ENCODE measurements at places on chromosomes 1 and 21.

DNA sequence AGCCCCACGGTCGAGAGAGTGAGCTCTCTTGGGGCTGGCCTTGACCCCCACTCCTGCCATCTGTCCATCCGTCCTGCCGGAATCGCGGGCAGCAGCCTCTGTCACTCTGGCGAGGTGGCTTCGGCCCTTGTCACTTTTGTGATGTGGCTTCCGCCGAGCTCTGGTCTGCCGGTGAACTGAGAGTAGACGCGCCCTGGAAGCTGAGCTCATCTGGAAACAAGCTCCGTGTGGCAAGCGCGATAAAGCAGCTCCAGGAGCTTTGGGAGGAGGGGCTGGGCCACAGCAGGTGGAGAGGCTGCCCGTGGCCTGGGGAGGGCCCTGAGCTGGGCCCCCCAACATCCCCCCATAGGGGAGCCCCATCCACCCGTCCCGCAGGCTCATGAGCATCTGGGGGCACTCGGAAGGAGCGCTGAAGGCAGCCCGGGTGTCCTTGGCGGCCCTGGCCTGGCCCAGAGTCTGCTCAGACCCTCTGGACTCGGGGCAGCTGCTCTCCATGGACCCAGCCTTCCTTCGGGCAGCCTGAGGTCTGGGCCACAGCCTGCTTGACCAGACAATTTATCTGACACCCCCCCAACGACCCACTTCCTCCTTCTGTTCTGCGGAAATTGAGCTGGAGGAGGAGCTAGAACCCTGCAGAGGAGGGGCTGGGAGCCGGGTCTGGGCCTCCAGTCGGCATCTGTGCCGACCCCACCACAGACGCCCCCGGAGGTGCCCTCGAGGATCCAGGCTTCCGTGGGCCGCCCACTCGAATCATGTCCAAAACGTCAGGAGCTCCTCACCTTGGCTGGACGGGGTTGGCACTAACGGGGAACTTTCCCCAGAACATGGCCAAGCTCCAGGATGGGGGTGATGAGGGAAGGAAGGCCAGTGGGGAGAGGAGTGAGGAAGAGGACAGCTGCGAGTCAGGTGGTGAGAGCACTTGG lies 59.1 kb downstream of the SLC19A1 start:
- DNase-seq, result no peak

- DNase-seq, result no peak
Observed at GRCh38 chr1:53556657-53557227, 97.5 kb downstream of the DMRTB1 start.

GRCh38 chr1:116514708-116515525 lies 55.9 kb downstream of the CD58 start:
- DNase-seq, result peak; percentile 41

DNA sequence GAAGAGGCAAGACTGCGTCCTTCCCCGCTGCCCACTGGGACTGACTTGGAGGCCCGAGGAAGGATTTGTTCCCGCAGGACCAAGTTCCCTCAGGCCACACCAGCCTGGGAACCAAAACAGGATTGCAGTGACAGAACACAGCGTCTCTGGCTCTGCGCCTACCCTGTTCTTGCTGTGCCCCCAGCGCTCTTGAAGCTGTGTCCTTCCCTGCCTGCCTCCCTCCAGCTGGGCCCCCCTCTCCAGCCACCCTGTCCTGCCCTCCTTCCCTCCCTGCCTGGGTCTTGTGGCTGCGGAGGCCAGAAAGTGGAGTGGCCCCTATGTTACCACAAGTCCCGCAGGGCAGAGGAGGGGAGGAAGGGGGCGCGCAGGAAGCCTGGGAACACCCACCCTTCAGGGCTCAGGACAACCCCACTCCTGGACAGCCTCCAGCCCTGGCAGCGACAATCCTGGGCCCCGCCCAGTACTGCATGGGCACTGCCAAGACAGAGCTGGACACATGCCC lies 164.9 kb downstream of the DYRK1A start:
- DNase-seq, result no peak

- no peak for DNase-seq
Observed at GRCh38 chr1:107990606-107991005, 25.6 kb upstream of the VAV3 start.

DNA sequence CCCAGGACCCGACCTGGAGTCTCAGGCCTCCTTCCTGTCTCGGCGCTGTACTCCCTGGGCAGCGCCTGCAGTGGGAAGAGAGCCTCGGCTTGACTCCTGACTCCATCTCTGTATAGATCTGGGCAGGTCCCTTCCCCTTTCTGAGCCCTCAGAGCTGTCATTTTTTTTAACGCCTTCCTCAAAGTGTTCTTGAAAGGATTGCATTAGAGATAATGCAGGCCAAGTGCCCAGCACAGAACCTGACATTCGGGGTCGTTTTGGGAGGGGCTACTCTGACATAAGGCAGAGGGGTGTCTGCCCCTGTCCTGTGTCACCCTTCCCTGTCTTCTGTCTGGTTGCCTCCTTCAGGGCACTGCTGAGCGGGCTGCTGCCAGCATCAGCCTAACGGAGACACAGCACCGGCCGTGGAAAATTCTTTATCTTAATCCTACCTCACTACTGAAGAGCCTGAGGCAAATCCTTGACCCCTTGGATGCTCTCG lies 271.6 kb downstream of the TRABD2B start:
- no peak for DNase-seq

DNA sequence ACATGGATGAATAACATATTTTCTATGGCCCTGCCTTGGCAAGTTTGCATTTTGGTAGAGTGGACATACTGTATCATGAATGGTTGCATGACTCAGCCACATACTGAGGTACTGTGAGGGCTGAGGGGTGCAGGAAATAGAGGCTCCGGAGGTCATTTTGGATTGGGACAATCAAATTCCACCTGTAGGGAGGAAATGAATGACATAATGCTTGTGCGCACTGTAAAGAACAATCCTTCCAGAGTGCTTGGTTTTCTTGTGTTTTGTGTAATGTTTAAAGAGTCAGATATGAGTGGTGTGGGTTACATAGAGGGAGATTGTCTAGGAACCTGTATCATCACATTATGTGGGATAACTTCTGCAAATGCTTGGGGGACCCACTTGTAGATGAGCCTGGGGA lies 329.9 kb upstream of the PROX1 start:
- DNase-seq, result no peak

- peak; percentile 61 for DNase-seq
Observed at GRCh38 chr1:98102345-98103030, 181.7 kb upstream of the DPYD start.

DNA sequence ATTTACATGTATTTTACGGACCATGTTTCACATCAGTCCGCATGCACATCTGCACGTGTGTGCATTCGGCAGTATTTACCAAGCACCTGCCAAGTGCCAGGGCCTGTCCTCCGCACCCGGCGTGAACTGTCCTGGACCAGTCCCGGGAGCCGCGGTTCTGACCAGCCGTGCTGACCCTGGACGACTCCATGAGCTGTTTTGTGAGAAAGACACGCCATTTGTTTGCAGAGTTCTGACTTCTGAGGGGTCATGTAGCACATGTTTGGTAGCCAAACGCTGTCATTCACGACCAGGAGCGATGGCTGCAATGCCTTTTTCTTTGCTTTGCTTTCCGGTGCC lies 3.3 kb upstream of the OLIG2 start:
- no peak for DNase-seq

GRCh38 chr1:23836037-23836436 lies 10.8 kb upstream of the HMGCL start:
- DNase-seq, result no peak

DNA sequence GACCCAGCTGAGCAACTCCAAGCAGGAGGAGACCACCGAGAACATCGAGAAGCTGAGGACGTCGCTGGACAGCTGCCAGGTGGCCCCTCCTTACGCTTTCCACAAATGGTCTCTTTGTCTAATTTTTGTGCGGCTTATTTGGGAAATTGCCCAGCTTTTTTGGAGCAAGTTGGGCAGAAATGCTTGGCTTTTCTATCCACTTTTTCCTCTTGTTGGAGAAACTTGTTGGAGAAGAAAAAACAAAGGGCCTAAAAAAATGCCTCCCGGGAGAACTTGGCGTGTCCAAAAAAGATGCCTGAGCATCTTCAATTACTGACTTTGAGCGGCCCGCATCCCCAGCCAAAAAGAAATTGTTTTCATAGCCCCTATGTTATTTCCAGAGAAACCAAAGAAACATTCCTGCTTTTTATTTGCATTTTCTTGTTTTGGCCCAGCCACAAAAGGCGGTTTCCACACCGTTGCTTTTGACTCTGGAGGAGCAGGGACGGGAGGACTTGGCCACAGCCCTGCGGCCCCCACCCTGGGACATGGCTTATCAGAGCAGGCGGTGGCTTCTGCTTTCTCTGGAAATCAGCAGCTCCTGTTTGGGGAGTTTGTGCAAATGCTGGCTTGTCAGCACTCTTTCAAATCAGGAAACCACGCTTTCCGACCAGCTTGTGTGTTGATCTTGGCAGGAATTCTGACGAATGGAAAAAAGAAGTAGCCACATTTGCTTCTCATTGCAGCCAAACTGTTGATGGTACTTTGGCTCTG lies 81.2 kb upstream of the EFHD2 start:
- no peak for DNase-seq

- DNase-seq, result no peak
Observed at GRCh38 chr1:15963968-15964648, 11.8 kb downstream of the ZBTB17 start.

- no peak for DNase-seq
Observed at GRCh38 chr1:72670902-72671301, 388.6 kb upstream of the NEGR1 start.

- DNase-seq, result no peak
Observed at GRCh38 chr1:51553911-51554310, 34.8 kb upstream of the EPS15 start.

GRCh38 chr1:186957314-186957713 lies 128.6 kb downstream of the PLA2G4A start:
- DNase-seq, result no peak

DNA sequence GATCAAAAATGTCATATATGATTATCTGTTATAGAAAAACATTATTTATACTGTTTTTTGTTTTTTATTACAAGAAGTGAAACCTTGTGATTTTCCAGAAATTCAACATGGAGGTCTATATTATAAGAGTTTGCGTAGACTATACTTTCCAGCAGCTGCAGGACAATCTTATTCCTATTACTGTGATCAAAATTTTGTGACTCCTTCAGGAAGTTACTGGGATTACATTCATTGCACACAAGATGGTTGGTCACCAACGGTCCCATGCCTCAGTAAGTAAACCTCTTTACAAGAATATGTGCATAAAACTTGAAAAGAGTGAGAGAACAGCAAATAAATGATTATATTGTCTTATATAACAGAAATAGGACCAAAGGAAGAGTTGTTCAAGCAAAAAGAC lies 14.5 kb downstream of the CFHR4 start:
- no peak for DNase-seq

DNA sequence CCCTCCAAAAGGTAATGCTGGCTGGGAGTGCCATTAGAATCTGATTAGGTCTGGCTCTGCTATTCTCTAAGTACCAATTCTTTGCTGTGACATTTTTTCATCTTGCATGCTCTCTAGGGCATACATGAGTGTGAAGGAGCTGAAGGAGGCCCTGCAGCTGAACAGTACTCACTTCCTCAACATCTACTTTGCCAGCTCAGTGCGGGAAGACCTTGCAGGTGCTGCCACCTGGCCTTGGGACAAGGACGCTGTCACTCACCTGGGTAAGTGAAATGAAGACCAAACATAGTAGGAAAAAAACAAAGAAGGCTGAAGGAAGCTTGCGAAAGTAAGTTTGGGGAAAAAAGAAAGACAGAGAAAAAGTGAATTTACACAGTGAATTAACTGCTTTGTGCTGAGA lies 207.9 kb downstream of the PAPPA2 start:
- no peak for DNase-seq

- DNase-seq, result no peak
Observed at GRCh38 chr1:29825941-29826415, 589.7 kb downstream of the PTPRU start.

DNA sequence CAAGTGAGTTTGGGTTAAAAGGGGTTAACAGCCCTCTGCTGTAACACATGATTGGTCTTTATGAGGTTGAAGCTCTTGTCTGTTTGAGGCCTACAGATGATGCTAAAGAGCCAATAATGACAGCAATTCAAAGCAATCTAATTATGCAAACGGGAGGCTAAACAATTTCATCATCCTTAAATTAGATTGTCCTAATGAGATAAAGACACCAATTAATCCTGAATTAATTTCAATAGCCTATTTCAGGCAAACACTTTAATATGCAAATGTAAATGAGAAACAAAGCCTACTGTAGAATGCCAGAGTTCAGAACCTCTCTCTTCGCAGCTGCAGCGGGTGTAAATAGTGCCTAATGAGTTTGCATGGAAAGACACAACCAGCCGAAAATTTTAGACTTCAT lies 504.7 kb upstream of the PBX1 start:
- DNase-seq, result no peak

Measured in ELR (cell line).